ENCODE measurements at places on chromosomes 3 and 15.

GRCh38 chr3:196339493-196340254 lies 1.5 kb upstream of the TM4SF19 start:
- peak; percentile 53 for DNase-seq

DNA sequence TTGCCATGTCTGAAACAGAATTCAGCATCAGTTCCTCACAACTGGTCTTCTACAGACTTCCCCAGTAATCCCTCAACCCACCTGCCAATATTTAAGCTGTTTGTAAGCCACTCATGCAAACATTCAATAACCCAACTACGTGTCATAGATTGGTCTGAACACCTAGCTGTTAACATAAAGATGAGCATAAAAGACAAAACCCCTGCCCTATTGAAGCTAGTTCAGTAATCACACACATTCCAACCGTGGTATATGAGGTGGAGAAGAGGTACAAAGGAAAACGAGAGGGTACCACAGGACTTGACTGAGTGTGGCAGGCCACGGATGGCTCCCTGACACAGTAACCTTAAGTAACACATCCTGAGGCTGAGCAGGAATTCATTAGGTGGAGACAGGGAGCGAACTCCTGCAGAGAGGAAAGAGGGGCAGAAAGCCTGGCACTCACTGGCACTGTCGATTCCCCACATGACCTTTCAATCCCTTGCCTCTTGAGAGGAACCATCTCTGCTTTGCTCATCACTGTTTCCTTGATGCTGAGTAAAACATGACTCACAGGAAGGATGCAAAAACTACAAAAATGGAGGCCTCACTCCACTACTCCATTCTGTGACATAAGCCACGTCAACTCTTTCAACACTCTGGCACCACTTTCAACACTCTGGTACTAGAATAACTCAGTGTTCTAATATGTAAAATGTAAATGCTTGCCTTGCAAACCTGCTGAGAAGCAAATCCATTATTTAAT lies 31.3 kb downstream of the RPN1 start:
- DNase-seq, result peak; percentile 12

DNA sequence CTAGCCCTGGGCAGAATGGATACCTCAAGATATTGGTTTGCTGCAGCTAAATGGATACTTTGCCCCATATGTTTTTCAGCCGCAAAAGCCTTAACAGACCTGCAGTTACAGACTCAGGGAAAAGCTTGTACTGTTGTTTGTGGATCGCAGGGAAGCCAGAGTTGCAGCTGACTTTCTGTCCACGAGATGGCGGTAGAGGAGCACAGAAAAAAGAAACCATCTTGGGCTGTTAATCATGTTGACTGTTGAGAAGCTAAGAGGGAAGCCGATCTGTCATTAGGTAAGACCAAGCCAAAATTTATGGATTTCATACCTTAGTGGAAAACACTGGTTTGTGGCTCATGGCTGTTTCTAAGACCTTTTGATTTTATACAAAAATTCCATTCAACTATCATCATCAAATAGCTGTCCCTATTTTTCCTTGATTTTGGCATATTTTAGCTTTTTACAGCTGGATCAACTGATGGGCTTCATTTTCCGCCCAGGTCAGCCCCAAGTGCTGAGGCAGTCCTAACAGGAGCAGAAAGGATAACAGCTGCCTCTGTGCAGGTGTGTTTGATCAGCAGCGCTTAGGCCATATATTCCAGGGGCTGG lies 205.7 kb upstream of the ZPLD1 start:
- DNase-seq, result peak; percentile 70

DNA sequence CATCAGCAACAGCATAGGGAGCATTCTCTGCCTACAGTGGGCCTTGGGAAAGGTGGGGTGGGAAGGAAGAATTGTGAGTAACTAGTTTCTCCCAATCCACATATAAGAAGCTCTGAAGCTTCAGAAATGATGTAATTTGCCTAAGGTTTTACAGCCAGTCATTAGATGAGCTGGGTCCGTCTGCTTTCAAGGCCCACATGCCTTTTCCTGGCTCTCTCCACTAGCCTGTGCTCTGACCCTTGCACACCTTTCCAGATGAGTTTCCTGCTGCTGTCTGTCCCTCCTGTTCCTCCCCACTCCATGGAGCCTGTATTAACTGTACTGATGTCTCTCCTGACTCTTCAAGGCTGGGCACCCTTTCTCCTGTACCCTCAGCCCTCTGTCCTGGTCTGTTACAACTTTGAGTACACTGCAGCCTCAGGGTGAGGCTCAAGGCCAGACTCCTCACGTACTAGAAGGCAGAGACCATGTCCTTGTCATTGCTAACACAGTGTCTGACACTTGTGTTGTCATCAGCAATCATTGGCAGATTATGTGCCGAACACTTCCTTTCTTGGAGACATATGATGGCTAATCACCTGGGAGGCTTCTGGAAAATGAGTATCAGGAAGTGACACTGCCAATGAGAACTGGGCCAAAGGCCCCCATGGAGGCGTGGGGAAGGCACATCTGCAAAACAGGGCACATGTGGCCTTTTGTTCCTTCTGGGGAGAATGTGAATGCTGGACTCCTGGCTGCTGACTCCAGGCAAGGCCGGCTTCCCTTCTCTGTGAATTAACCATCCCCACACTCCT lies 6.6 kb downstream of the TM6SF1 start:
- no peak for DNase-seq

DNA sequence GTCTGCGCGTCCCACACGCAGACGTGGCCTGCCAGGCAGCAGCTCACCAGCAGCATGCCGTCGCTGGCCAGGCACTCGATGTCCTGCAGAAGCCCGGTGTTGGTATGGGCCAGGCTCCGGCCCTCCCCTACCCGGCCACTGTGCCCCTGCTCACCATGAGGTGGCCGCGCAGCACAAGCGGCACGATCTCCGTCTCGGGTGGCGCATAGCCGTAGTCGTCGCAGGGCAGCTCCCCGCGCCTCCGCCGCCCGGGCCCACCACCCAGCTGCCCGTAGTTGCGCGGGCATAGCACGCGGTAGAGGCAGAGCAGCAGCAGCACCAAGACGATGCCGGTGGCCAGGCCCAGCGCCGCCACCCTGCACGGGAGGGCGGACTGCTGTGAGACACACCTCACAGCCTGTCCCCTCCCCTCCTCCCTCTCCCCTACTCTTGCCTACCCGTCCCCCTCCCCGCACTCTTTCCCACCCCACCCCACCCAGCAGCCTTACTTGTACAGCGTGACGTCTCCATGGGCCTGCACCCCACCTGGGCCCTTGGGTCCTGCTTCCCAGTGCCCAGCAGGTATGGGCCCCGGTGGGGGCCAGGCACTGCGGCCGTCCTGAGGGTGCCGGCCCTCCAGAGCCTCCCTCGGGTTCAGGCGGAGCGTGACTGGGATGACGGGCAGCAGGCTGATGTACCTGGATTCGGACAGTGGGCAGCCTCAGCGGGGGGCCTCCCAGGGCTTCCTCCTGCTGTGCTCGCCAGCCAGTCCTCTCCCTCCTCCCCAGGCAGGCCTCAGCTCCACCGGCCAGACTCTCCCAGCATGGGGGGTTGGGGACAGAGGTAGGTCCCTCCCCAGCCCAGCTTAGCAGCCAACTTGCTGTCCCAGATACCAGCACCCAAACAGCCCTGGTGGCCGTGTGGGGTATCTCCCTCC lies 37.6 kb downstream of the PTPN23 start:
- DNase-seq, result no peak

DNA sequence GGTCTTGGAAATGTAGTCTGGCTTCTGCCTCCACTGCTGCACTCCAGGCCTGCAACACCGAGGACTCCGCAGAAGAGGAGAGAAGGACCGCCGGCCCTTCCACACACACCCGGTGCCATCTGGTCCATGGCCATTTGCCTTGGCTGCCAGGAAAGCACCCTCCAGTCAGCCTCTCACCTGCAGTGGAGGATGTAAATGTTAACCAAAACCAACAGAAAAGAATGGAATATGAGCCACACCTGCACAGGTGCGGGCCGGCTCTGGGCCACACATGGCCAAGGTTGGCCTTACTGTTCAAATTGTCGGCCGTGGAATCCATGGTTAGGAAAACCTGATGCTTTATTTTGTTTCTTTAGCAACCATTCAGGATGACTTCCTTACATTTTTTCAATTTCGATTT lies 178.3 kb upstream of the C2CD4B start:
- DNase-seq, result no peak

DNA sequence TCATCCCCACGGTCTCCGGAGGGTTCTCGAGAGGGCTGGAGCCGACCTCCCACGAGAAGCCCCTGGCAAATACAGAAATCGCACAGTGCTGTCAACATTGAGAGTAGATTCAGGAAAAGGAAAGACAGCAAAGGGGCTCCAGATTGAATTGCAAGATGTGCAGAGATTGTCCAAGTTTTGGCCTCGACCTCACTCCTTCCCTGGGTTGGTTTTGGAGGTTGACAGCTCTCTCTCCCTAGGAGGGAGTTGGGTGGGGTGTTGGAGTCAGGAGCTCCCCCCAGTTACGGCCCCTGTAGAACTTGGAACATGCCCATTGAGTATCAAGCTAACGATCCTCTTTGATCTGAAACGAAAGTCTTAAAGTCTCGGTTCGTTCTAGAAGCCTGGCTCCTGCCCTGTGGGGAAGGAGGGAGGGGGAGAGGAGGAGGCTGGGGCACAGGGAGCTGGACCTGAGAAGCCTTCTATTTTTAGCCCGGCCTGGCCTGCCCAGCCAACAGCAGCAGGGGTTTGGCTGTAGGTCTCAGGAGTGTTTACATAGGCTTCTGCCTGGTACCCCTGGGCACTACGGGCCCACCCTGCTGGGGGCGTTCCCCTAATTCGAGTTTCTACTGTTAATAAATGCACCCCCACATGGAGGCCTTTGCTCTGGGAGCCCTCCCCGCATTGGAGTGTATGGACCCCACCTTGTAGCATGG lies 672 bp upstream of the KY start:
- no peak for DNase-seq

GRCh38 chr3:126948980-126949535 lies 33.9 kb upstream of the PLXNA1 start:
- DNase-seq, result no peak

GRCh38 chr3:58353722-58354553 lies 21.2 kb downstream of the PXK start:
- no peak for DNase-seq
